ENCODE measurements at places on chromosomes 3 and 15.

DNA sequence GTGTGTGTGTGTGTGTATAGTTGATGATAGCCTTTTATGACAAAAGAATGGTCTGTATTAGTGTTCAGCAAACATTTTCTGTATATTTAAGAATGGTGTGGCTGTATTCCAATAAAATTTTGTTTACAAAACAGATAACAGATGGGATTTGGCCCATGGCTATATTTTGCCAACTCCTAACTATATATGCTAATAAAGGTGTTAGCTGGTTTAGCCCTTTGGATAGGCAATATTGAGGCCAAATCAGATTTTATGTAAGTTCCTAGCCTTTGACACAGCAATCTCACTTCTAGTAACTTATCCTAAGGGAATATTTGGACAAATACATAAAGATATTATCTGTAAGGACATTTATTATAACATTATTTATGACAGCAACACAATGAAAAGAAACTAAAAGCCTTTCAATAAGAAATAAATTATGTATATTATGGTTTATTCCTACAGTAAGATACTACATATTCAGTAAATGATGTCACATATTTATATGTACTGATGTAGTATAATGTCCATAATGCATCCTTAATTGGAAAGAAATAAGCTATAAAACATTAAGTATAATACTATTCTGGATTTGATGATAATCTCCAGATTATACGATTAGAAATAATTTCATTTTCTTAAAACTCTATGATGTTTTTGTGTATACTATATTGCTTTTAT is 264.0 kb downstream of the RBMS3 start:
- no peak for DNase-seq

- DNase-seq = no peak
Measured at GRCh38 chr15:94673801-94674200, 442.4 kb downstream of the MCTP2 start.

- no peak for DNase-seq
Measured at GRCh38 chr3:129399895-129400357, 28.5 kb downstream of the EFCAB12 start.

DNA sequence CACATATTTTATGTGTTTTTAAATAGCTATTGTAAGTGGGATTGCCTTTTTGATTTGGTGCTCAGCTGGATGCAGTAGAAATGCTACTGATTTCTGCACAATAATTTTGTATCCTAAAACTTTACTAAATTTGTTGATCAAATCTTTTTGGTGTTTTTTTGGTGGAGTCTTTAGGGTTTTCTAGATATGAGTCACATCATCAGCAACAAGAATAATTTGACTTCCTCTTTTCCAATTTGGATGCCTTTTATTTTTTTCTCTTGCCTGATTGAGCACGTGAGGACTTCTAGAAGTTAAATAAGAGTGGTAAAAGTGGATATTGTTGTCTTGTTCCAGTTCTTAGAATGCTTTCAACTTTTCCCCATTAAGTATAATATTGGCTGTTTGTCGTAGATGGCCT is 51.3 kb downstream of the TLNRD1 start:
- no peak for DNase-seq

DNA sequence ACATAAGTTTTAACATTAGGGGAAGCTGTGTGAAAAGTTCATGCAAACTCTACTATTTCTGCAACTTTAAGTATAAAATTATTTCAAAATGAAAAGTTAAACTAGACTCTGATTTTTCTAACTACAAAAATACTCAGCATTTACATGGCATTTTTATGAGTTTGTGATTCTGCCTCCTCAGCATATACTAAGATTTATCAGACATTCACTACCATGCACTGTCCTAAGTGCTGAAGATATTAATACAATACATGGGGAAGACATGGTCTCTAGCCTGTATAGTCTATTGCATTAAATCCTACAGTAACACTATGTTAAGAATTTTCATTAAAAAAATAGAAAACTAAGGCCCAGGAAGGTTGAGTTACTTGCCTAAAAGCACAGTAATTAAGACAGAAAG is 80.7 kb downstream of the ZNF148 start:
- DNase-seq = no peak

GRCh38 chr15:40317580-40317979 is 5.9 kb upstream of the INAFM2 start:
- no peak for DNase-seq

DNA sequence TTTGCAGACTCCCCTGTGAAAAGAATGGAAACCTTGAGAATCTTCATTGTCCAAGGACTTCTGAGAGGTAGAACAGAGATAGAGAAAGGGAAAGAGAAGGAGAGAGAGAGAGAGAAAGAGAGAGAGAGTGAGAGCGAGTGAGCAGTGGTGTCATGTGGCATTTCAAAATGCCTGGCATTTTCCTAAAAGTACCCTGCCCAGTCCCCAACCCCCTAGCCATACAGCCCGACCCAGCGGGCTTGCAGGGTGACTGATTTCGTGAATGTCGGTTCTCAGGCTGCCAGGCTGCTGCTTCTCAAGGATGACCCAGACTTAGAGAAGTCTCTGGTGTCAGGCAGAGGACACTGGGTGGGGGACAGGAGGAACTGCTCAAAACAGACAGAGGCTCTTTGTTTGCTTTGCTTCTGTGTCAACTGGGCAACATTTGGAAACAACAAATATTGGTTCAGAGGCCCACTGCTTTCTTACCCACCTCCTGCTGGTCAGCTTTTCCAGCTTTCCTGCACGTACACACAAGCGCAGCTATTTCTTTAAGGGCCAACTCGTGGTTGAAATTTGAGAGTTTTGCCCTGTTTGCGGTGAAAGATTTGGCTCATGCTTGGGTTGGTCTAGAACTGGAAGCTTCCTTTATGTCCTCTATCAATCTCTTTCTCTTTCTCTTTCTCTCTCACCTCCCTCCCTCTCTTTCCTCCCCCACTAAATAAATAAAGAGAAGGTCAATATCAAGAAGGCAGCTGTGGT is 3.7 kb upstream of the TF start:
- DNase-seq = no peak

- DNase-seq = no peak
Measured at GRCh38 chr15:46307746-46308145, 672.9 kb downstream of the SQOR start.

GRCh38 chr3:5349343-5349742 is 161.8 kb downstream of the EDEM1 start:
- no peak for DNase-seq

DNA sequence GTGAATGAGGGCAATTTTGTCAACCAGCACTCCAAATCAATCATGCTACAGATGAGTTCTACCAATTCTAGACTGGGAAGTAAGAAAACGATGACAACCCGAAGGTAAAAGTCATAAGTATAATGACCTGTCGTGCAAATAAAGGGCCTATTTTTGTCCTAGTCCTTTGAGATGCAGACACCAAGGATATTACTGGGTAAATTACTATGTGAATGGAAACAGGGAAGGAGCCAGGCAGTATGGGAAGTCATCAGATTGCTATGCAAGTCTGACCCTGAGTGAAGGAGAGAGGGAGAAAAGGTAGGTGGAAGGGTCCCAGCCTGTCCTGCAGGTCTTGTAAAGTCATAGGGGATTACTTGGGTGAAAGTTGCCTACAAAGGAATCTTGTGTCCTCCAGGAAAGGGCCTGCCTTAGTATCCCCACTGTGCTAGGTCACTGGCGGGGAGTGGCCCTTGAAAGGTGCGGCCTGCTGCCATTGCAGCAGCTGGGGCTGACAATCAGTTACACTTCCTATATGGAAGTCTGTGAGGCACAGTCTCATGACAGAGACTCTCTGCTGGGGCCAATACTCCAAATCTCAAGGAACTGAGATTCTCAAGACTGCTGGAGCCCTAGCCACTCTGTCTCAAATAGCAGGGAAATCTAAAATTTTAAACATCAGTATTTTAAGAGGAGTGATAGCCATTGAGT is 149.9 kb upstream of the SLC2A2 start:
- DNase-seq = no peak

DNA sequence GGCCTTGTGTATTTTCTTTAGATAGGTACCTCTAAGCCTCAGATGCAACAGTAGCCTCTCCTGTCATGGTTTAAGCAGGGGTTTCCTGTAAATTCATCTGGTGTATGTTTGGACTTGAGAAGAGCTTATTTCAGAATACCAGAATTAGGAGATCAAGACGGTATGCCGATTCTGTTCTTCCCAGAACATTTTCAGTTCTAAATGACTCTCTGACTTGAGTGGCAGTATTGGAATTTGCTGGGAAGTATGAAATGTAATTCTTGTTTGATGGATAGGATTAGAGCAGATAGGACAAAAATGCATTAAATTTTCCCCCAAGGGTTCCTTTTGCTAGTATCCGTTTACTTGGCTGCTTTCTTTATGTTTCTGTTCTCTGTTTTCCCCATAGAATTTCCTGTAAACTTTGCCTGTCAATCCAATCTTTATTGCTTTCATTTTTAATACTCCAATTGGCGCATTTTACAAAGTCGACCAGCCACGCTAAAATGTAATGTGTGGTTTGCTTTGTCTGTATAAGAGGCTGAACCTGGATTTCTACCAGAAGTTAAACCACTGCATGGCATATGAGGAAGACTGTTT is 612.2 kb downstream of the RBMS3 start:
- no peak for DNase-seq

DNA sequence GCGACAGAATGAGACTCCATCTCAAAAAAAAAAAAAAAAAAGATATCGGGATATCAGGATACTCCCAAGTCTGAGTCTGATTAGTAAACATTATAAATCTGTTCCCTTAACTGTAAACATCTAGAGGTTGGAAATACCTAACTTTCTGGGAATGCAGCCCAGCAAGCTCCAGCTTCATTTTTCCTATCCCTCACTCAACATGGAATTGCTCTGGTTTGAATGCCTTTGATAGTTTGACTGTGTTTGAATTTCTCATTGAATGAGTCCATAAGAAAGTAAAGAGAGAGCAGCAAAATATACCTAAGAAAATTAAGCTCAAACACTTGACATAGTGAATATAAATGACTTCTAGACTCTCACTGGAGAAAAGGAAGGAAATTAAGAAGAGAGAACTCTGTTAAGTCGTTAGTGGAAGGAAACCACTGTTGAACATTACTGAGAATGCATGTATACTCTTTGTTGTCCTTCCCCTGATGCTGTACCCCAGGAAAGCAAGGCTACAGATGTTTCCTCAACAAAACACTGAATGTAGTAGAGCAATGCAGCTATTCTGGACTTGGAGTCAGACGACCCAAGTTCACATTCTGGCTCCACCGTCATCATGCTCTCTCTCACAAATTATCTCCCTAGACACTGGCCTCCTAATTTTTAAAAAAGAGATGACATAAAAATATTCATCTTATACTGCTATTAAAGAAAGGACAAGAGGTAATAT is 62.4 kb downstream of the CD200 start:
- DNase-seq = no peak
